NCI-H748 treated with DMSO at 0.1 percent for 48 hours (cell line): ENCODE measurements at places on chromosomes 4 and X.

DNA sequence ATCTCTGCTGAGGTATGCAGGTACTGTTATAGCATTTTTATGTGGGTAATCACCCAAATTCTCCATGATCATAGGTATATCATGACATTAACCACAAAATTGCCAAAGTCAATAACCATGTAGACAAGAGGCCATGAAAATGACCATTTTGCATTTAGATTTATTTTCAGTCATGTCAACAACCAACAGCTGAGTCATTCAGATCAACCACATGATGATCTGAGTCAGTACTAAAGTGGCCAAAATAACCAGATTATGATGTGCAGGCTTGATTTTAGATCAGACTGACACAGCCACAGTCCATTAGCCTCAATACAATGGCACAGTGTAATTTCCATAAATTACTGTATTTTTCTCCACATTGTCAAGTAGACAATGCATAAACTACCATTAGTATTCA is 240.5 kb downstream of the GRIA3 start:
- no peak for DNase-seq

- DNase-seq, result no peak
These were observed 2086.5 kb upstream of the TENM3 start for GRCh38 chr4:180156684-180157083.

DNA sequence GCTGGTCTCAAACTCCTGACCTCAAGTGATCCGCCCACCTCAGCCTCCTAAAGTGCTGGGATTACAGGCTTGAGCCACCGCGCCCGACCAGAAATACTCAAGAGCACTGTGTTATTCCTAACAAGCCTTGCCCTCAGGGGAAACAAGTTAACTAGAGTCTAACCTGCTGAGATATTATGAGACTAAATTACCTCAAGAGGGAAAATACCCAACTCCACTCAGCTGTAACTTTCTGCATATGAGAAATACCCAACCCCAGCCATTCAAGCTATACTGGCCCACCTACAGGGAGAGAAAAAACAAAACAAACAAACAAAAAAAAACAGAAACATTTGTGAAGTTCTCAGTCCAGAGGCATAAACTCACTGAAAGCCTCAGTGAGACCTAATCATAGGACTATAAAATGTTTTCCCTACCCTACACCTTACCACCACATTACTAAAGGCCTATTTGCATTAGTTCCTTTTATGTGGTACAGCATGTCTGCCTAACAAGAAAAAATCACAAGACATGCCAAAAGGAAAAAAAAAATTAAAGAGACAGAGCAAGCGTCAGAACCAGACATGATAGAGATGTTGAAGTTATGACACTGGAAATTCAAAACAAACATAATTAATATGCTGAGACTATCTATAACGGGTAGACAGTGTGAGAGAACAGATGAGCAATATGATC is 876.0 kb downstream of the FSTL5 start:
- DNase-seq, result no peak

DNA sequence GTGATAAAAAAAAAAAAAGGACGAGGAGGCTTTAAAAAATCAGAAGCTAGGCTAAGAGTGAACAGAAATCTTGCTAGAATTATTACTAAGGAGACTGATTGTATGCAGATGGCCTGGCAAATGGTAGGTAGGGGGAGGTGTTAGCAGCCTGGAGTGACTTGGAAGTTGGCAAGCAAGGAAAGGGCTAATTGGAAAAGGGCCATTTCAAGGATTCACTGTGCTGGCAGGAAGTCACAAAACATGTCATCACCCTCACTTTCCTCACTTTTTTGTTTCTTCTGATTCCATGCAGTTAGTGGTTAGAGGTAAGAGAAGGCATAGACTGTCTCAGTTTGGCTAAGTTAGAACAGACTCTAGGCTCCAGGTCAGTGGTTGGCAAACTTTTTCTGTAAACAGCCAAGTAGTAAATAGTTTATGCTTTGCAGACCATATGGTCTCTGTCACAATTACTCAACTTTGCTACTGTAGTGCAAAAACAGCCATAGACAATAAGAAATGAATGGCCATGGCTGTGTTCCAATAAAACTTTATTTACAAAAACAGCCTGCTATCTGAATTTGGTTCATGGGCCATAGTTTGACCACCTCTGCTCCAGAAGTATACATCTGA is 646.5 kb upstream of the ACTRT1 start:
- no peak for DNase-seq

DNA sequence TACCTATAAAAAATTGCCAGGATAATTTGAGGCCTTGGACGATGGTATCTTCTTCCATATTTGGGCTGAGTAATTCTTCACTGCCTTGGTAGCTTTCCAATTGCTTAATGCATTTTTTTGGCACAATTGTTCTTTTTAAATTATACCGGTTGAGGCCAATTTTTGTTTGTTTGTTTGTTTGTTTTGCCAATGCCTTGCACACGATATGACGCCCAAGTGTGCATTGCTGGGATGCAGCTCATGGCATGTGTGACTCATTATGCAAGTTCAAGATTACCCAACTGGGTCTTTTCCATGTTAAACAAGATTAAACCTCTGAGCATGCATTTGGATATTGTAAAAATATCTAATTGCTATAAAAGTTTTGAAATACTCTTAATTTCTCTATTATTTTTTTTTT is 71.1 kb upstream of the KCNIP4 start:
- DNase-seq, result no peak

- no peak for DNase-seq
These were observed 144.7 kb downstream of the NAA11 start for GRCh38 chr4:79181190-79181589.

DNA sequence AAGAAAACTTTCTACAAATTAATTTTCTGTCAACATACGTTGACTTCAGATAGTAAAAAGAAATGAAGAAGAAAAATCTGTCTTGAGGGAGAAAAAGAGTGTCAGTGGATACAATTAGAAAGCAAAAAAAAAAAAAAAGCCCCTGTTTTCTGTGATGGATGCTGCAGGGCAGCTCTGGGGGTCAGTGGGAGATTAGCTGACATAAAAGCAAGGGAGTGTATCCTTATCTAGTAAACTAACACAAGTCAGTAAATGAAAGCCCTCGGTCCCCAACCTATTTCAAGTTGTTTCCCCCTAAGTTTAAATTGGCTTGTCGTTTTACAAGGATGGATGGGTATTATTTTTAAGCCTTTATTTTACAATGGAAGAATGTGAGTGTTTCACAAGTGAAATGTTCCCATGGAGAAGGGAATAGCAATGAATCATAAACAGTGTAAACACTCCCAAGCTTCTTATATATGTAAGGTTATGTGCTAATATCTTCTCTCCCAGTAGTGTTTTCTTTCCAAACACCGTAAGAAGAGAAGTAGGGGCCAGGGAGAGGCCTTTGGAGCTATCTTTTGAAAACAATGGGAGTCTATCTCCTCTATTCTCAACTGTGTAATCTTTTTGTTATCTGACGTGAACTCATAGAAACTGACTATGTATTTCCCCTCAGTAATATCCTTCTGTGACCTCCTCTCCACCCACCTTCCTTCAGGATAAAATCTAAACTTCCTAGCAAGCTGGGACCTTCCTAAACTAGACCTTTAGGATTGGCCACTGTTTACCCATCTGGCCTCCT is 347.7 kb downstream of the FBXO8 start:
- DNase-seq, result no peak

- DNase-seq, result no peak
These were observed 17.2 kb downstream of the TRMT44 start for GRCh38 chr4:8457646-8458252.

GRCh38 chr4:38004062-38004461 is 43.9 kb downstream of the PTTG2 start:
- no peak for DNase-seq

GRCh38 chr4:156766846-156767245 is 204.8 kb downstream of the PDGFC start:
- no peak for DNase-seq

DNA sequence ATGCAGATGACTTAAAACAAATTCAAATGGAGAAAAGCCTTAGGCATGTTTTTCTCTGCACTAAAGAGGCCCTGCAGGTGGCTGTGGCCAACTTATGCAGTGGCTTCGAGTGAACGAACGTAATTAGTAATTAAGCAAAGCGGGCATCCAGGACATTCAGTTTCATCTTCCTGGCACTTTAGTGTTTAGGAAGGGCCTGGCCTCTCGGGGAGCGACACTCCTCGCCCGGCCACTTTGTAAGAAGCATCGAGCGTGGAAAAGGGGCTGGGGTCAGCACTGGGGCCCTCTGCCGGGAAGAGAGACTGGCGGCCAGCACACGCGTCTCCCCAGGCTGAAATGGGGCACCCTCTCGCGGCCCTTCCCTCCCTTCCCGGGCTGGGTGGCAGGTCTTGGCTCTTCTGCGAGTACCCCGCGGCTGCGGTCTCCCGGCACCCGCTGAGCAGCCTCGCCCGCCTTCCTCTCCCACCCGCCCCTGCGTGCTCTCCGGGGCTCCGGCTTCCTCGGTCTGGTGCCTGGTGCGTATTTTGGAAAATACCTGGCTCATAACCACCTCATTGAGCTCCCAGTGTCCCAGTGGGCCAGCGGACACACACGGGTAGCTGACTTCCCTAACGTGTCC is 677 bp upstream of the CYP4V2 start:
- DNase-seq, result no peak

GRCh38 chr4:42152507-42153504 is at the start of gene BEND4:
Gene BEND4 (minus strand): TSS chr4:42152655. CDS start chr4:42152143, 512 bp downstream.
- no peak for DNase-seq

GRCh38 chr4:120132935-120133334 is 66.3 kb upstream of the MAD2L1 start:
- no peak for DNase-seq

- DNase-seq, result no peak
These were observed 71.0 kb upstream of the NKX1-1 start for GRCh38 chr4:1477045-1477840.

- no peak for DNase-seq
These were observed 55.4 kb upstream of the RELL1 start for GRCh38 chr4:37741564-37741963.

DNA sequence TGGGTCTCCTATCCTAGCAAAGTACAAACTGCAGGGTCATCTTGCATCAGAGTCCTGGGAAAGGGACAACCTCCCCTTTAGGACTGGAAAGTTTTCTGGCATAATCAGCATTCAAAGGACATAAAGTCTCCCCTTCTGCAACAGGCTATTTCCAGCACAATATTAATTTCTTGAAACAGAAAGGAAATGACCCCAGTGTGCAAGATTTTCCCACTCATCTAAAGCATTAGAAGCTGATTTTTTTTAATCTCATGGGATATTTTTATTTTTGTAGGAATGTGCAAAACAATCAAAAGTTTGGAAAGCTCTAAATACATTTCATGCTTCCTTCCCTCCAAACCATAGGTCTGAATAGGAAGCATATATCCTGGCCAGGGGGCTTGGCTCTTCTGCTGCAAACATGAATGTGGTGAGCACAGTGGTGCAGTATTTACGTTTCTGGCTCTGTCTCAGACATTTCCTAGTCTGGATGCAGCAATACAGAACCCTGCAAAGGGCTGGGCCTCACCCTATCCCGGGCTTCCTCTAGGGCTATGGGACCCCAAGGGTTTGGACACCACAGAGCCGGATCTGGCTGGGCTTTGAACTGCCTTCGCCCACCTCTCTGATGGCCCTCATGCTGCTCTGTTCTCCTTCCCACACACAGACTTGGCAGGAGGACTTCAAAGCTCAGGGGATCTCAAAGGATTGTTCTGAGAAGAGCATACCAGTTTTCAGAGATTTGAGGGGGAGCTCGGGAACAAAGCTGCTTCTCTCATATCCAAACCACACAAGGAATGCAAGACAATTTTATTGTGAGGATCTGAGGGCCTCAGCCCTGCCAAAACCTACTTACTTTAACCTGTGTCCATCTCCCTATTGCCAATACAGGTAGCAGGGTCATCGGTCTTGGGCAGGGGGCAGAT is 64.9 kb downstream of the POLR2B start:
- no peak for DNase-seq

DNA sequence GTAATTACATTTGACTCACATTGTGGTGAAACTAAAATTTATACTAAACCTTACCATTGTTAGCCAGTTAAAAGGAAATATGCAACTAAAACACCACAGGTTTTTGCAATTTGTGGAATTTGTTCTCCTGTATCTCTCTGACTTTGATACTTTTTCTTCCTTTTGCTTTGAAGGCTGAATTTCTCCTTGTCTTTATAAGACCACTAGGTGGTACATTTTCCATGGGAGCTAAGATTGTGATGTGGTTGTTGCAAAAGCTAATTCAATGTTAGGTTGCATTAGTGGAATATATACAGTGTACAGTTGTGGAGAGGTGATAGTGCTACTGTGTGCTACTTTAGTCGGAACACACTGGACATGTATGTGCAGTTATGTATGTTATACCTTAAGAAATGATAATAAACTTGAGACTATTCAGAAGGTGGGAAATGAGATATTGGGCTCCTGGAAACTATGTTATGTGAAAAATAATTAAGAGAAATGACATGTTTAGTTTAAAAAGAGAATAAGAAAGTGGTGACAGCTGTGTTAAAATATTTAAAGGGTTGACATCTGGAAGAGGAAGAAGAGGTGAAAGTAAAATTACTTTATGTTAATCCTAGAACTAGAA is 70.3 kb downstream of the ARL9 start:
- no peak for DNase-seq

DNA sequence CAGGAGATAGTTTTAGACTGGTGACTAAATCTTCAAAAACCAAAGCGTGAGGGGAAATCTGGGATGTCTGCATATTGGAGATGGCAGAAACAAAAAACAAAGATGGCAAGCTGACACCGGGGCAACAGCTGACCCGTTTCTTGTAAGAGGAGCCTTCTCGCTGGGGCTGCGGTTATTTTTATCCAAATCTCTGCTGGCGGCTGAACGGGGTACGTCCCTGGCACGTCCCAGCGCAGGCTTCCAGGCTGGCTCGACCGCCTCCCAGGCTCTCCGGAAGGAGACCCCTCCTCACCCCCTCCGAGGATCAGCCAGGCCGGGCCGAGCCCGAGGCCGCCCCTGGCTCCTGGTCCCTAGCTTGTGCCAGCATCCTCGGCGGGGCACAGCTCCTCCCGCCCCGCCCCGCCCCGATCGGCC is 403 bp downstream of the SGCB start:
- DNase-seq, result no peak

DNA sequence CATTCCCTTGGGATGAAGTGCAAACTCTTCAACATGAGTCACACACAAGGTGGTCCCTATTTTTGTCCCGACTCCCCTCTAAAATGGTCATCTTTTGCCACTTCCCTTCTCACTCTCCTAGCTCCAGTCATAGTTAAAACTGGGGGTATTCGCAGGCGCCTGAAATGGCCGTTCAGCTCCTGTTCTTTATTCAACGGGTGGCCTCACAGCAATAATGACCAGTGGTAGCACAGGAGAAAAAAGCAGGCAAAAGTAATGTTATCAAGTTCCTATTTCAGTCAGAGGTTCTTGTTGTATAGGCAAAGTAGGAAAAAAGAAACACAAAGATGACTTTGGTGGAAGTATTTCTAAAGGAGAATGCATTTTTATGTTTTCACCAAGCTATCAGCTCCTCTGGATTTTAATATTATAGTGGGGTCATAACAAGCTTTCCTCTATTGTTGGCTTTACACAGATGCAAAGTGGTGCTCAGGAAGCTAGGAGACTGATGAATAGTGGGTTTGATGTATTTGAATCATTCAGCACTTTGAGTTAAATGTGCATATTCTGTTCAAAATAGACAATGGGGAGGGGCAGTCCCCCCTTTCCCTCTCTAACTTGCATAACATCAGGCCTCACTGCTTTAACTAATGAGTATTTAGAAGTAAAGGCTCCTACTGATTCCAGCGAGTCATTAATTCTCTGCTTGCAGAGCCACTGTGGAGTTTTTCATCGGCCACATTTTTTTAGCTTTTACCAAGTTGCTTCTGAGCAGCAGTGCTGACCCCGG is 171.2 kb upstream of the NDP start:
- DNase-seq, result no peak

GRCh38 chr4:3476936-3477749 is 14.0 kb downstream of the DOK7 start:
- no peak for DNase-seq
